ENCODE measurements at places on chromosomes 2 and 18.

- DNase-seq: no peak
Observed at GRCh38 chr2:67955748-67956603, 106.8 kb downstream of the C1D start.

DNA sequence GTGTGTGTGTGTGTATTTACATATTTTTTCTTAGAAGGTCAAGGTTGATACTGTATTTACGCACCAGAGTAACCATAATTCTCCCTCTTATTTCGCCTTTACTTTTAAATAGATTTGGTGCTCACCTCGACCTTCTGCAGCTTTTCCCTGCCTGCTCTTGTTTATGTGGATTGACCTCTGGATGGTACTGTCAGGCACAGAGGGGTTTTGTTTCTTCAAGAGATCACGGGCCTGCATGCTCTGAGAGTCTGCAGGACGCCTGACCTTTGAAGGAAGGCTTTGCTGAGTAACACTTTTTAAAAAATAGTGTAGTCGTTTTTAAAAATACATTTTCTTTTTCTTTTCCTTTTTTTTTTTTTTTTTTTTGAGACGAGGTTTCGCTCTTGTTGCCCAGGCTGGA is 18.1 kb upstream of the EFHD1 start:
- no peak for DNase-seq

- DNase-seq: no peak
Observed at GRCh38 chr18:21327101-21327500, 85.1 kb downstream of the GREB1L start.

DNA sequence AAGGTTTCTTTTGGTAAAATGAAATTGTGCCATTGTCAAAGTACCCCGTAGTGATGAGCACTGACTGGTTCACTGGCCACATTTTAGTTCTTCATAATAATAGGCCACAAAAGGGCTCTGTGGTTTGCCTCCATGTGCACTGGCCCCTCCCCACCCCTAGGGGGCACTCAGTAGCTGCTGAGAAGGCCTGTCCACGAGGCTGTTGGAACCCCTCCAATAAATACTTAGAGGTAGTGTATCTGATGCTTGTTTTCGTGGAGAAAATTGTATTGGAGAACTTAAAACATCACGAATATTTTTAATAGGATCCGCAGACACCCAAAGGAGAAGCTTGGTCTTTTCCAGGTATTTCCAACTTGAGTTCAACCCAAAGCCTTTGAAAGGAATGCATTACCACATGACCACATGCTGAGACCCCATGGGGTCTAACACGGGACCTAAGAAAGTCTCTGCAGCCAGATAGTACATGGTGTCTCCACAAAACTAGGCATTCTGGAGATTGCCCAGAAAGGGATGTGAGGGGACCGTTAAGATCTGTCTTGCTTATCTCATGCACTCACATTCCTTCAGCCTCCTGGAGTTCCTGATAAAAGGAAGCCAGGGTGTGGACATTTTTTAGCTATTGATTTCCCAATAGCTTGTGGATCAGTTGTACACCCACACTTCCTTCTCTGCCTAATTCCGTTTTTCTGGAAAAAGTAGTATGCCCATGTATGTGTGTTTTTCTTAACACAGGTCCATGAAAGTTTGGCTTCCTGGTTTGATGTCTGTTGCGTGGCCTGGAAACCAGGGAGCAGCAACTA is 28.5 kb upstream of the NOSTRIN start:
- no peak for DNase-seq

DNA sequence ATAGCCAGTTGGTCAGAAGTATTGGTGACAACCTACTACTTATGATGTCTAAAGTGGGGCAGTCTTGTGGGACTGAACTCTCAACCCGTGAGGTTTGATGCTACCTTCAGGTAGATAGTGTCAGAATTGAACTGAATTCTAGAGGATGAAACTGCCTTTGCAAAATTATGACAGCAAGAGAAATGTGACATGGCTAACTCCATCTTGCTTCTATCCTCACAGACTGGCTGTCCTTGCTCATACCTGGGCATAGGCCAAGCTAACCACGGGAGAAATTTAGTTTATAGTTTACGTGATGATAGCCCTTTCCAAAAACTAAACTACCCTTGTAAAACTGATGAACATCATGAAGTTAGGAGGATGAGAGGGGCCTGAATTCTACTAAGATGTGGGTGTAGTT is 24.9 kb upstream of the TGIF1 start:
- DNase-seq: no peak

- DNase-seq: no peak
Observed at GRCh38 chr2:127516041-127516762, 10.1 kb downstream of the IWS1 start.

DNA sequence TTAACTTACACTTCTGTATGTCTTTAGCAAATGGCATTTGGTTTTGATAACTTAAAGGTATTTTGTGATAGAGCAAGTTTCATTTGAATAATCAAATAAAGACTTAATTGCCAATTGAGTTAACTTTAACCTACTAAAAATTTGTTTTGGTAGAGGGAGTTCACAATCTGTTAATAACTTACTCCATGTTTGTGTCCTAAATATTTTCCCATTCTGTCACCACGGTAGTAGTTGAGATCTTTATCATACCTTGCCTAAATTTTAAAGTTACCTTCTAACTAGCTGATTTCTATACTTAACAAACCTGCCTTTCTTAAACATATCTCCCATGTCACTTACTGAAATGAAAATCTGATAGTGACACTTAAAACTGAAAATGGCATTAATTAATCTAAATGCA is 127.1 kb downstream of the TMEFF2 start:
- no peak for DNase-seq

DNA sequence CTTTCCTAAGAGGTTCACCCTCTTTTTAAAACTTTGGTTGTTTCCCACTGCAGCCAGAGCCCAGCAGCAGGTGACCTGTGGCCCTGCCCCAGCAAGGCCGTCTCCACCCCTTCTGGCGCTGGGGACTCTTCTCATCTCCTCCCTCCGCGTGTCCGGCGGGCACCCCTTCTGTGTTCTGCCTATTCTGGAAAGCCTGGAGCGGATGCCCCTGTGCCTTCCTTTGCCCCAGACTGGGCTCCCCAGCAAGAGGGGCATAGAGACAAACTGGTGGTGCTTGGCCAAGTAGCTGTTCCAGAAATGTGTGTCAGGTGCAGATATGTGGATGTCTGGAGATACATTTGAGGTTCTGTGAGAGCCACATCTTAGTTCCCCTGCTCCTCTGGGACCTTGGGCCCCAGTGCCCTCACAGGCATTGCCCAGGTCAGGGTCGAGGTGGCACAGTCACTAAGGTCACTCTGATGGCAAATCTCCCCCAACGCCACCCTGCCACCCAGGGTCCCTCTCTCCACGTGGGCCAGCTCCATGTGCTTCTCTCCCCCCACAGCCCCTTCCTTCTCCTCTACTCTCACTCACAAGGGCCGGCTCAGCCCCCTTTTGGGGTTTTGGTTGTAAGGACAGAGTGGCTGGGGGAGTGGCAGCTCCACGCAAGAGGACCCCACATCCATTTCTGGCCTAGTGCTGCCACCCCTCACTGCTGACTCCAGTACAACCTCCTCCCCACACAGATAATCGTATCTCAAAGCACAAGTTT is 35.5 kb upstream of the TAF1B start:
- DNase-seq: no peak

DNA sequence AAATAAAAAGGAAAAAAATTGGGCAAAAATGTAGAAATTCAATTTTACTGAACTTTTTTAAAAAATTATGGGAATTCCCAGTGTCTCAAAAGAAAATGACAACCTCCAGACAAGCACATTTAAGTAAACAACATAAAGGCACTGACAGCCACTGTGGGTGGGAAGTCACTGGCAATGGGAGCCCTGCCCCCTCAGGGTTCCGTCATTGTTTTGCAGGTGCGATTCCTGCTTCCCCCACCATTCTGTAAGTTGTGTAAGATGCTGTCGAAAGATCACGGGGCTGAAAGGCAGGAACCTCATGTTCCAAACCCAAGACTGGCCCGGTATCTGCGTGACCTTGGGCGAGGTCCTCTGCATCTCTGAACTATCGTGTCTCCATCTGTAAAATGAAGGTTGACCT is 15.8 kb upstream of the ASPRV1 start:
- no peak for DNase-seq

GRCh38 chr2:201883606-201884369 is 77.5 kb downstream of the CDK15 start:
- no peak for DNase-seq

- DNase-seq: no peak
Observed at GRCh38 chr2:15159751-15160177, 401.4 kb downstream of the NBAS start.

DNA sequence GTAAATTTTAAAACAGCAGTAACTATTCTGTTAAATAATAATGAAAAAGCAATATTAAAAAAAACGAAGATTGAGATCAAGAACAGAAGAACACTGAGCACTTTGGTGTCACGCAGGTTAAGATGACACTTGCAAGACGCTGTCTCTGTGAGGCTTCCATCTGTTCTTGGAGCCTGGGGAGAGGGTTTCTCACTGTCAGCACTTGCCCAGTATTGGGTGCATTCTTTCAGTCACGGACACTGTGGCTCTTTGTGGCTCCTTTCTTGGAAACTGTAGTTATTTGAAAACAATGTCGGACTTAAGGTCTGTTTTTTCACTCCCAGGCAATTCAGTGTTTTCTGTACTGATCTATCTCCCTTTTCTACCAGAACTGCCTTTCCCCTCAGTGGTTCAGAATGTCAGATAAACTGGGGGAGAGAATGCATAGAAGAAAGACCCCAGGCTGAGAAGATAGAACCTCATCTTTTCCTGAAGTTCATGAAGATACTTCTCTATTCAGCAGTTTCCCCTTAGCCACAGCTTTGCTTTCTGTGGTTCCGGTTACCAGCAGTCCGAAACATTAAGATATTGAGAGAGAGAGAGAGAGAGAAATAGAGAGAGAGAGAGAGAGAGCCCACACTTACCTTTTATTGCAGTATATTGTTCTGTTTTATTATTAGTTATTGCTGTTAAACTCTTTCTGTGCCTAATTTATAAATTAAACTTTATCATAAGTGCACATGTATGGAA is 283.3 kb downstream of the DCDC2C start:
- DNase-seq: no peak

DNA sequence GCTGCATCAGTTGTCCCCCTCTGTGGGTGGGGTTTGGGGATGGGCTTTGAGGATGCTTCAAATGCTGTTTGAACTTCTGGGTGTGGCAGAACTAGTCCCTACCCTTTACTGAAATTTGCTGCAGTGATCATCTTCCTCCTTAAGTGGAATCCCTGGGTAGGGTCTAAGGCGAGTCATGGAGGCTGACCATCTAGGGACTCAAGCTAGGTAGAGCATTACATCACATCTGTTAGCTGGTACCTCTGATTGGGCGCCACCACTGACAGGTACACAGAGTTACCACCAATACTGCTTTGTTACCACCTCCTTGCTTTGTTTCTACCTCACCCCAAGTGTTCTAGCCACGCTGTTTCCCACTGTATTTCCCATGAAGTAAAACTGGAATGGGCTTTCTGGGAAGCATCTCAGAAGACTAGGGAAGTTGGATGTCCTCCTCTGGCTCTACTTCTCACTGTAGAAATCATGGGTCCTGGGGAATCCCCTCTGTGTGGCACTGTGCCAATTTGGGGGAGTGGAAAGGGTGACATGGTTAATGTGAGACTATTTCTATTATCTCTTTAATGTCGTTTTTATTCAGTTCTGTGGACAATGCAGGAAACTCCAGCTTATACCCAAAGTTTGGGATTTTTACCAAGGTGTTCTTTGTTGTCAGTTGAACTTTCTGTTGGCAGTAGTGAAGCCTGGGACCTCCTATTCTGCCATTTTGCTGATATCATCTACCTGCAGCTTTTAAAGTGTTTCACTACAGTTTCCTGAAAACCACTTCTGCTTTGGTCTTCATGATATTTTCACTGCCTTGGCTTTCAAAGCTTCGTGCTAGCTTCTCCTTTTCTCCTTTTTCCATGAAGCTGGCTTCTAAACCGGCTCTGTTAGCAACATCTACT is 14.5 kb upstream of the SULT1C4 start:
- DNase-seq: no peak

GRCh38 chr2:10057231-10058107 is 14.1 kb downstream of the KLF11 start:
- DNase-seq: no peak

- no peak for DNase-seq
Observed at GRCh38 chr2:69041214-69041613, 28.2 kb downstream of the ANTXR1 start.

DNA sequence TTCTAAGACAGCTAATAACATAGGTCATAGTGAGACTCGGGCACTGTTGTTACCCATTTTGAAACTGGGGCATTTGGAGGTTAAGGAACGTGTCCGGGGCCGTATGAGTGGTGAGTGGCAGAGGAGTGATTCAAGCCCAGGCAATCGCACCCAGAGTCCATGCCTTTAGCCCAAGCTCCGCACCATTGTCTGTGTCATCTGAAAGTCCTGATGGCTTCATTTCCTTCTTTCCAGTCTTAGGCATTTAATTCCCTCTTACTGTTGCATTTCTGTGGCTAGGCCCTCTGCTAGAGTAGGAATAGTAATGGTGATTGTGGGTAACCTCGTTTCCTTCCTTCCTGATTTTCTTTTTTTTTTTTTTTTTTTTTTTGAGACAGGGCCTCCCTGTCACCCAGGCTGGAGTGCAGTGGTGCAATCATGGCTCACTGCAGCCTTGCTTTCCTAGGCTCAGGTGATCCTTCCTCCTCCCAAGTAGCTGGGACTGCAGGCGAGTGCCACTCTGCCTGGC is 49.8 kb upstream of the ASB1 start:
- no peak for DNase-seq

DNA sequence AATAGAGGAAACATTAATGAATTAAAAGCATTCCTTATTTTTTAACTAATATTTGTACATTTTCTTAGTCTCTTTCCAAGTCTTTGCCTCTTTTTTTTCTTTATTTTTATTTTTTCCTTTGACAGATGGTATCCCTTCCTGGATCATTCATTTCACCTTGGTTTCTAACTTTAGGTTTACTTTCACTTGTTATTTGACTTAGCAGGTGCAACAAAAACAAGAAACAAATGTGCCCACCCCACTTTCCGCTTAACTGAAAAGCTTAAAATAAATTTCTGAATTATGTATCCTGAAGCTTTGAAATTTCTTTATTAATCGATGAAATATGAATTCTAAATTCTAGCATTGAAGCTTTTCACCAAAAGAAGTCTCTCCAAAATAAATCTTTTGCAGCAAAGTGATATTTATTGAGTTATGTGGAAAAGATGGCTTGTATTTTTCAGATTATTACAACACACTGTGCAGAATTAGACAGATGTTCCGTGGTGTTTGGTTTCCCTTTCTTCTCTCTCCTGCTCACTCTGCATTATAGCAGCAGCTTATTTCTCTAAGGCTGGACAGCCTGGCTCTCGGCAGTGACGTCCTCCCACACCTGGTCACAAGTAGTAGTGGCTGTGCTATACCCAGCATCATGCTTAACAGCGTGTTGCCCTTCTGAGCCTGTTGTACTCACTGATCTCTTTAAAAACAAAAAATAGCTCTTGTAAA is 99.1 kb upstream of the ZNF397 start:
- no peak for DNase-seq

DNA sequence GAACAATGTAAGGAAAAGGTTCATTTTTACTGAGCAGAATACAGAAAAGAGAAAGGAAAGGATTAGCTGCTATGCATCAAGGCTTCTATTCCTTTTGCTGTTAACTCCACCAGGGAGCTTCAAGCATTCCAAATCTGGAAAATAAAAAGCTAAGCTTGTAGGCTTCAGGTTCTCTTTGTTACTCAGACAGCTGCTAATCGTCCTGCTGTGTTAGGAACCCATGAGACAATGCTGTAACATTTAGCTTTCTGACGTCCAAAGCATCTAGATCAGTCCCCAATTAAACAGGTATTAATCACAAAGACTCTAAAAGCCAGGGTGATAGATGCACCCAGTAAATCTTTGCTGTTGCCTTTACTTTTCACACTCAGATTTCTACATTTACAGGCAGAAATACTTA is 103.8 kb downstream of the EPHA4 start:
- DNase-seq: no peak

Measured in activated naive CD4-positive, alpha-beta T cell (primary cell).